ENCODE measurements at places on chromosomes 13 and 19.
A peak's percentile ranks its signal among the peaks of the same experiment; 100 is the strongest.

DNA sequence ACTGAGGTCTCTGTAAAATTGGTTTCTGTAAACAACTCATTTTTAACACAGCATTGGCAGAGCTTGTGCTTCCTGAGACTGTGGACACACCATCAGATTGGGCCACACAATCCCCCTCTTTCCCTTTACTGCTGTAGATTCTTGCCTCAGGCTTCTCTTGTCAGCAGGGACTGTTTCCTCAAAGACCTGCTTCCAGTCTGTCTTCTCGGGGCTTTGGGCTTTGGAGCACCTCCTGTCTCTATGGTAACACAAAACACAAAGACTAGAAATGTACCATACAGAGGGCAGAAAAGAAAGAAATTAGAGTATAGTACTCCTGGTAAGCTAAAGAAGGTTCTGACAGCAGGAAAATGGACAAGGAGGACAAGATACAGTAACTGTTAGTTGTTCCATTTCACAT lies 484.5 kb downstream of the DIAPH3 start:
- DNase-seq: no peak

DNA sequence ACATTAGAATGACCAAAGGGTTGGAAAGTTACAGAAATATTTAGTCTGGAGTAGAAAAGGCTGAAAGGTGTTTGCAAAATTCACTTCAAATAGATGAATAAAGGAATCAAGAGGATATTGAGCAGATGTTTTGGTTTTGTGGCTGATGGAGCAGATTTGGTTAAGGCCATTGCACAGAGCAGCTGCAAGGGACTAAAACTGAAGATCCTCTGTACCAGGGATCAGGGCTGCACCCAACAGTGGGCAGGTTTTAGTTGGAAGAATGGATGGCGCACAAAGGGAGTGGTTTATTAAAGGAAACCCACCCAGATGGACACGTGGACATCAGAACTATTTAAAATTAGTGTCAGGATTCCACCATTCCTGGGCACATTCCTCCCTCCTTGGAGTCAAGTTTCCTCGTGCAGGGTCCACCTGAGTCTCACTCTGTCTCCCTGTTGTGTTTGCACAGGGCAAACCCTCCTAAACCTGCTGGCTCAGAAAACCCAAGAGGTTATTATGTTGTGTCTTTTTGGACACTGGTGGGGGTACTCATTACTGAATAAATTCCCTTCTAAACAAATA lies 9.2 kb upstream of the UBAC2 start:
- DNase-seq: no peak

DNA sequence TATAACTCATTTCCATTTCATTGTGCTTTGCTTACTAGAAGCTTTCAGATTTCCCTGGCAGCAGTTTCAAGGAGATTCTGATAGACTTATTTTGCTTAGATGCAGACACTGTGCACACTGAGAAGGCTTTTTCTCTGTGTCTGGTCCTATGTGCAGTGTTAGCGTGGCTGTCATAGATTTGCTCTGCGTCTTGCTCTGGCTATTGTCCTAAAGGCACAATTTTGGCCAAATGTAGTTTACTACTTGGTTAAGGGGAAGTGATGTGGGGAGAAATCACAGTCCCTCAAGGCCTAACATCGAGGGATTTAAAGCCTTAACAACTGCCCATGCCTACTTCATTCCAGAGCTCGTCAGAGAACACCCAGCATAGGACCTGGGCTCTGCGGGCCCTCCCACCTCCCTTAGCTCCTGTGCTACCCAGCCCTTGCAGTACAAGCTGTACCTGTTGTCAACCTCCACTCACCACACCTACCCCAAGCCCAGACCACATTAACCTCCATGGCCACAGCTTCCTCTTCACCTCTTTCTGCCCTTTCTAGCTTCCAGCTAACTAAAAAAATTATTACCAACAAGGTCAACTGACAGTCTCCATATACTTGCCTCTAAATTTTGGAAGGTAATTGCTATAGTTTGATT lies 38.9 kb upstream of the KATNAL1 start:
- no peak for DNase-seq

DNA sequence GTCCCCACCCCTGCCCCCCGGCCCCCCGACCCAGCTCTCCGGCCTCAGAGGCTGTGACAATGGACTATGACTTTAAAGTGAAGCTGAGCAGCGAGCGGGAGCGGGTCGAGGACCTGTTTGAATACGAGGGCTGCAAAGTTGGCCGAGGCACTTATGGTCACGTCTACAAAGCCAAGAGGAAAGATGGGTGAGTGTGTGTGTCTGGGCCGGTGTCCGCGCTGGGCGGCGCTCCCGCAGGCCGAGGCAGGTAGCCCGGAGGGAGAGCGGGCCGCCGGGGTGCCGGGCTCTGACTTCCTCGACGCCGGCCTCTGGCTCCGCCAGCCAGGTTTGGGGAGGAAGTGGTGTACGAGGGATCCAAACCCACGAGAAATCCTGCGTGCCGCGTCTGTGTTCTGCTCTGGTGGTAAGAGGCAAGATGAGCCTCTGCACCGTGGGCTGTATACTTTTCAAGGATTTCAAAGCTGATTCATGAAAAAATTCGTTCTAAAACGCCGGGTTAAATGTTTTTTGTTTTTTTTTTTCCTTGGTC lies 718 bp downstream of the CDK8 start:
- DNase-seq: peak; percentile 38

DNA sequence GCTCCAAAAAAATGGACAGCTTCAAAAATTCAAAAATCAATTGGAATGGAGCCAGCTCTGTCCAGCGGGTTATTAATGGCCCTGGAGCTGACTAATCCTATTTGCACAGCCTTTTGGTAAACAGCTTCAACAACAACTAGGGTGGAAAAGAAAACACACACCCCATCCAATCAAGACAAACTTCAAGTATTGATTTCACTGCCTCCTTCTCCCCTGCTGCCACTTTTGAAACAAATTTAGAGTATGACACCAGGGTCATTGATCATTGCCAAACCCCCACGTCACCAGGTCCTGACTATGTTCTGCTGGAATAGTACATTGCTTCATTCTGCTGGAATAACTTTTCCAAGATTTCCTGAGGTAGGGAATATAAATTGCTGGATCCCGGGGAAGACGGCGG lies 56.8 kb upstream of the GTF3A start:
- DNase-seq: no peak

GRCh38 chr13:108533842-108534241 lies 95.6 kb upstream of the MYO16 start:
- no peak for DNase-seq

GRCh38 chr13:41681587-41681986 lies 224.2 kb downstream of the RGCC start:
- no peak for DNase-seq

DNA sequence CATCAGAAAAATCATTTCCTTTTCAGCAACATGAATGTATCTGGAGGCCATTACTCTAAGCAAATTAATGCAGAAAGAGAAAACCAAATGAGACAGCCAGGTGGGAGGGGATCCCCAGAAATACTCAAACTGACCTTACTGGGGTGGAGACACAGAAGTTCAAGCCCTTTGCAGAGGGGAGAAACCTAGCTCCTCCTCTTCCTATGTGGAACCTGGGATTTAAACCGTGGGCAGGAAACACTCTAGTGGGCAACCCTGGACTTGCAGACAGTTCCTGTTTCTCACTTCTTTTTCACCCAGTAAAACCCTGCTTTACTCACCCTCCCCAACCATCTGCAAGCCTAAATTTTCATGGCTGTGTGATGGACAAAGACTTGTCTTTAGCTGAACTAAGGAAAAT lies 61.3 kb downstream of the SLITRK6 start:
- DNase-seq: no peak

- DNase-seq: peak; percentile 83
These were observed 3.9 kb upstream of the GSK3A start for GRCh38 chr19:42246143-42246921.

- DNase-seq: no peak
These were observed 36.4 kb upstream of the MBNL2 start for GRCh38 chr13:97185751-97186150.

GRCh38 chr19:19628501-19629134 lies 598 bp upstream of the LPAR2 start:
- DNase-seq: peak; percentile 87

DNA sequence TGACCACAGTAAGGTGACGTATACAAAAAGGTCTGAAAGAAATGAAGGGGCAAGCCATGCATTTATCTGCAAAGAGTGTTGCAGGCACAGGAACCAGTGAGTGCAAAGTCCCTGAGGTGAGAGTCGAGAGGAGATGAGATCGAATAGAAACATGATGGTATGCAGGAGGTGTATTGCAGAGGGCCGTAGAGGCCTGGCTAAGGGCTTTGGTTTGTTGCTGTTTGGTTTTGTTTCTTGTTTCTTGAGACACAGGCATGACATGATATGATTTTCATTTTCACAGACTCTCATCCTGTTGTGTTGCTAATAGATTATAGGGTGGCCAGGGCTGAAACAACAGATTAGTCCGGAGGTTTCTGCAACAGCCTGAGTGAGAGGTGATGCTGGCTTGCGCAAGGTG lies 80.4 kb downstream of the HSPH1 start:
- no peak for DNase-seq

GRCh38 chr13:30997697-30998096 lies 65.2 kb downstream of the TEX26 start:
- no peak for DNase-seq
